RCC 7860 (cell line): ENCODE measurements at places on chromosomes 5 and 9.

DNA sequence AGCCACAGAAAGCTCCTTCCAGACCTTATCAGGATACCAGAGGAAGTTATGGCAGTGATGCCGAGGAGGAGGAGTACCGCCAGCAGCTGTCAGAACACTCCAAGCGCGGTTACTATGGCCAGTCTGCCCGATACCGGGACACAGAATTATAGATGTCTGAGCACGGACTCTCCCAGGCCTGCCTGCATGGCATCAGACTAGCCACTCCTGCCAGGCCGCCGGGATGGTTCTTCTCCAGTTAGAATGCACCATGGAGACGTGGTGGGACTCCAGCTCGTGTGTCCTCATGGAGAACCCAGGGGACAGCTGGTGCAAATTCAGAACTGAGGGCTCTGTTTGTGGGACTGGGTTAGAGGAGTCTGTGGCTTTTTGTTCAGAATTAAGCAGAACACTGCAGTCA, 70.8 kb upstream of the ENTREP1 start:
- no peak for DNase-seq

GRCh38 chr5:17355586-17356346, 138.3 kb downstream of the BASP1 start:
- peak; percentile 62 for DNase-seq

GRCh38 chr5:178419196-178419595, 171.0 kb downstream of the COL23A1 start:
- no peak for DNase-seq

DNA sequence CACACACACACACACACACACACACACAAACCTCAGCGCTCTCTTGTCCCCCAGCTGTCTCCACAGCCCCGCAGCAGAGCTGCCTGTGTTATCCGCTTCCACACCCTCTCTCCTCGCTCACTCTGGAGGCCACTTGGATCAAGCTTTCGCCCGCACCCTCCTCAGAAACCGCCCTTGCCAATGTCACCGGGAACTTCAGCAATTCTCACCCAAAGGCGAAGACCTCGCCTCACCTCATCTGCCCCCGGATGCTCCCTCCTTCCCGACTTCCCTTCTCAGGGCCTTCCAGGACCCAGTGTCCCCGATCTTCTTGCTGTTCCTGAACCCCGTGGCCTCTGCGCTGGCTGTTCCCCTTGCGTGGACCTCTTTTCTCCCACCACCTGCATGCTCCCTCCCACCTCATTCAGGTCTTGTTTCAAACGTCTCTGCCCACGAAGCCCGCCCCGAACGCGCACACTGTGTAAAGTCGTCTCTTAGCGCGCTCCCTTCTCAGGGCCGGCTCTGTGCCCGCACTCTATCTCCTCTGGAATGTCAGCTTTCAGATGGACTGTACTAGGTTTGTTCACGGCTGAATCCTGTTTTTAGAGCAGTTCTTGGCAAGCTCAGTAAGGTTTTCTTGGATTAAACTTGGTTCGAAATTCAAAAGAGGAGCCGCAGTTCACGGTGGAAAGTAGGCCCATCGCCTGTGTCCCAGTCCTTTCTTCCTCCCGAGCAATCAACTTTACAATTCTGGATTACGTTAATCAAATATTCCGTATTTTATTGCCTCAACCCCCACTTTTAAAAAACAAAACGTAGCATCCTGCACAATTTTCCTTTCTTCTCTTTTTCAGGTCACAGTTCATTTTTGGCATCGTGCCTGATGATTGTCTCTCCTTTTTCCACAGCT, 1.0 kb upstream of the TRIM7 start:
- no peak for DNase-seq

GRCh38 chr5:75675783-75676182, 41.5 kb downstream of the POC5 start:
- DNase-seq, result no peak
